ENCODE measurements at places on chromosomes 3 and 15.

DNA sequence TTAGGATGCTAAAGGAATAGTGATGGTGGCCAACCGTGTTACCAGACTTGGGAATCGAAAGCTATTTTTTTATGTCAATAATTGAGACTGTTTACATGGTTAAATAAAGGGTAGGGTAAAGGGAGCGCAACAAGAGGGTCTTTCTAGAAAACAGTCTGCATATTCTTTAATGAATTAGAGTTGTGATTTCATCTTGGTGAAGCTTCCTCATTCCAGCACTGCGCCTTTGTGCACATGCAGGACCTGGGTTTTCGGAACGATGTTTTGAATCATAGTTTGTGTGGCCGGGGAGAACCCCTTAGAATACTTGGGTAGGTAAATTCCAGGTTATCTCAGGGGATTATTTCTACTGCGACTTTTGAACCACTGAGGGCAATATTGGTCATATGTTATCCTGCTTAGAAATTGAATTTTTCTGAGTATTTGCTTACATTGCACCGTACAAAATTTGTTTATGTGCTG is 1.3 kb downstream of the PIK3CA start:
- peak; percentile 39 for DNase-seq

DNA sequence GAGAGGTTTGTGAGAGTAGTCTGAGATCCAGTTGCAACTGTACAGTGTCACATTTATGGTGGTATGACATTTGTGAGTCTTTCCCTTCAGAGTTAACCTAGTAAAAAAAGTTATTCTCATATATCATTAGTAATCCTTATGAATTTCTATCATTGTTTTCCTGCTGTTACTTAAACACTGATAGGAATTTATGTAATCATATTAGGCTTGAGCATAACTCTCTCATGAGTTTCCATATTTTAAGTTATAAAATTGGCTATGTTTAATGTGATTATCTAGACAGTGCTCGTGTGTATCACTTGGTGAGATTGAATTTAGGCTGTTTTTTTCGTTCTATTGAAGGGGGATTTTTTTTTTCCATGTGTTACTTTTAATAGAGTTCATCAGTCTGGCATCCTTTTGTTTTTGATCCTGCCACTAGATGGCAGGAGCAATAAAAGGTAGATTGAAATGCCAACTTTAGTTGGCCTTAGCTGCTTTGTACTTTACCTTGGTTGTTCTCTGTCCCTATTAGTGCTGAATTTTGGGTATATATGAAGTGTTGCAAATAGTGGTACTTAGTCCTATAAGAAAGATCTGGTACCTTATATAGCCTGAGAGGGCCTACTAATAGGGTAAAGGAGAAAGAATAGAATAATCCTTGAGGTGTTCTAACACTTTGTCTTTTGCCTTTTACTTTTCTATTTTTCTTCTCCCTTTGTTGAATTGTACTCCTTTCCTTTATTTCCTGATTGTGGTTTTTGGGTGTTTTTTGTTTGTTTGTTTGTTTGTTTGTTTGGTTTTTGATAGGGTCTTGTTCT is 17.9 kb downstream of the STT3B start:
- DNase-seq: no peak

- no peak for DNase-seq
Measured at GRCh38 chr3:12753275-12754028, 5.6 kb downstream of the TMEM40 start.

- DNase-seq: no peak
Measured at GRCh38 chr3:151356794-151357462, 27.6 kb upstream of the P2RY13 start.

DNA sequence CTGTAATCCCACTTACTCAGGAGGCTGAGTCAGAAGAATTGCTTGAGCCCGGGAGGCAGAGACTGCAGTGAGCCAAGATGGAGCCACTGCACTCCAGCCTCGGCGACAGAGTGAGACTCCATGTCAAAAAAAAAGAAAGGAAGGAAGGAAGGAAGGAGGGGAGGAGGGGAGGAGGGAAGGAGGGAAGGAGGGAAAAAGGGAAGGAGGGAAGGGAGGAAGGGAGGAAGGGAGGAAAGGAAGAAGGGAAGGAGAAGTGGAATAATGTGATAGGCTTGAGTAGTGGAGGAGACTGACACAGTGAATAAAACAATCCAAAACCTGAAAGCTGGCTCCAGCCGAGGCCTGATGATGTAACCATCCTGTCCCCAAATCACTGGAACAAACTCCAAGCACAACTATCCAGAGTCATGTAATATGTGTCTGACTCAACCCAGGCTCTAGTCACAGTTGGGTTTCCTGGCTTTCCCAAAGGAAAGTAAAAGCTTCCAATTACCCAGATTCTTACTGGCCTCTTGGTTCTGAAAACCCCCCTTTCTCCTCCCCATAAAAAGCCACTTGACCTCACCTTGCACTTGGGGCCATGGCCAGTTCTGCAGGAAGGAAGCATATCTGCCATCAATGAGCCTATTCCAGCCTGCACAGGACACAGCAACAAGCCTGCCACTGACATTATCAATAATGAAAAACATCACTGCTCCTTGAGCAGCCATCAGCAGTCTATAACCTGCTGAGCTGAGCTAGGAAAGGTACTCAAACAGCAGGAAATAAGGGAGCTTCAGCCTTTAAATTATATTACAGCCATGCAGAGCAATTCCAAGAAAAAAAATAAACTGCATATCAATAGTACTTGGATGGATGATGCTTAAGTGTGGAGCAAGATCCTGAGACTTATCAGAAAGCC is 48.3 kb downstream of the MB21D2 start:
- DNase-seq: no peak

GRCh38 chr15:64699751-64700388 is 75.5 kb downstream of the RBPMS2 start:
- DNase-seq: no peak

GRCh38 chr3:40753951-40754350 is 229.2 kb downstream of the ZNF621 start:
- DNase-seq: no peak

DNA sequence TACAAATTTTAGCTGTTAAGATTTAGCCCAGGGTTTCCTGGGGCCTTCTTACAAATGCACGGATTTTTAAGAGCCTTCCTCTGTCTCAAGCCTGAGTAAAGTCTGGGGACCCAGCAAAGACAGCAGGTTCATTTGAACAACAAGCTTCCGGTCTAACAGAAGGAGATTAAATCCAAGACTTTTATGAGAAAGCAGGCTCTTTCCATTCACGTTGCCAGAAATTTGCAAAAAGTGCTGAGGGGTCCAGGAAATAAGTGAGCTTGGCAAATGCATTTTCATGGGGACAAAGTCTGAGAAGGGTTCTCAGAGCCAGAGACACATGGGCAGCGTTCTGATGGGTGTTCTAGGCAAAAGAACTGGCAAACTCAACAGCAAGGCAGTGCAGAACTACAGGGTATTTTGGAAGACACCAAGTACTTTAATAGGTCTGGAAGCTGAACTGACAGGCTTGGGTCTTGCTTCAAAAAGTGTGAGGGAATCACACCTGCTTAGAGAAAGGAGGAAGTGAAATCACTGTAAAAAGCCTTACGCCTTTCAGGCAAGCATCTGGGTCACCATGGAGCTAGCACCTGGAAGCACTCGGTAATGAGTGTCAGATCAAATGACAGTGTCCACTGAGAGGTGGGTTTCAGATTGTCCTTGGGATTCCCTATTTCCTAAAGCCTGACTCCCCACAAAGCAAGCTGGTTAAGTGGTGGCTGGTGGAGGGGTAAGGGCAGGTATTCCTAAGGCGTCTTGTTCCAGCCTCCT is 115.8 kb upstream of the ARHGEF3 start:
- DNase-seq: no peak

DNA sequence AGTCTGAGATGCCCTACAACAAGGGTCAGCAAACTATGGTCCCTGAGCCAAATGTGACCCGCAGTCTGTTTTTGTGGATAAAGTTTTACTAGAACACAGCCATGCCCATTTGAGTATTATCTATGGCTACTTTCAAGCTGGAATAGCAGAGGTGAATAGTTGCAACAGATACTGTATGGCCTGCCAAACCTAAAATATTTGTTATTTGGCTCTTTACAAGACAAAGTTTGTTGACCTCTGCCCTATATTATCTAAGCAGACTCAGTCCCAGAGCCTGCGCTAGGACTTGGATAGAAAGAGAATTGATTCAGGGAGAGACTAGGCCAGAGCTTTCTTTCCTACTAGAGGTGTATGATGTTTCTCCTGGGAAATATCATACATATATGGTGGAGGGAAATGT is 81.7 kb upstream of the NMNAT3 start:
- no peak for DNase-seq

- DNase-seq: no peak
Measured at GRCh38 chr3:114867359-114867758, 279.7 kb downstream of the ZBTB20 start.

DNA sequence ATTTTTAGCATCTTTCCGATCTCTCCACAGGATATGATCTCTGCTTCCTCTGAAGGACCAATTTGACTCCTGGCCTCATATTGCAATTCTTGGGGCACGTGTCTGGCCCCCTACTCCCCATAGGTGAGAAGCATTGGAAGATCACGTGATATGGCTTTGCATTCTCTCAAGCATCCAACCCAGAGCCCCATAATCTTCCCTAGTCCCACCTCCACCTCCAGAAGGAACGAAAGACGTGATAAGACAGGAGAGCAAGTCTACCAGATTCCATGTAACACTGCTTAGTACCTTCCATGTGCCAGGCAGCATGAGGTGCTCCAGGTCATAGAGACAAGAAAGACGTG is 176.3 kb downstream of the MEGF11 start:
- DNase-seq: no peak

DNA sequence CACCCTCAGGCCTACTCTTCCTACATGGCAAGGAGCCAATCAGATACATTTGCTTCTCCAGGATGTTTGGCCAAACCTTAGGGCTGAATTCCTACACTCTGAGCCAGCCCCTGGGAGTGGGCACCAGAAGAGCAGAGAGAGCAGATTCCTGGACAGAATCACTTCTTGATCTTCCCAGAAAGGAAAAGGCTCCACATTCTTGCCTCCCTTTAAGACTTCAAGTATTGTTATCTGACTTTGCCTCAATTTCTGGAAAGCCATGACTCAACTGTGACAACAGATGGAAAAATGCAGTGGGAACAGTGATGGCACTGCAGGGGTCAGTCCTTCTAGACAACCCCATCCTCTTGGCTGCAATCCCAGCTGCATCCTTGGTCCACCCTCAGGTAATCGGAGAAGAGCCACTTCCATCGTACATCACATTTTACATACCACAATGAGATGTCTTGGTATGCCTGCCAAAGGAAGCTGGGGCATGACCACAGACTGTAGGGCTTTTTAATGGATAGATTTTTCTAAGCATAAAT is 21.0 kb downstream of the SLCO2A1 start:
- no peak for DNase-seq

GRCh38 chr3:25448750-25449692 is 21.0 kb downstream of the RARB start:
- DNase-seq: no peak

DNA sequence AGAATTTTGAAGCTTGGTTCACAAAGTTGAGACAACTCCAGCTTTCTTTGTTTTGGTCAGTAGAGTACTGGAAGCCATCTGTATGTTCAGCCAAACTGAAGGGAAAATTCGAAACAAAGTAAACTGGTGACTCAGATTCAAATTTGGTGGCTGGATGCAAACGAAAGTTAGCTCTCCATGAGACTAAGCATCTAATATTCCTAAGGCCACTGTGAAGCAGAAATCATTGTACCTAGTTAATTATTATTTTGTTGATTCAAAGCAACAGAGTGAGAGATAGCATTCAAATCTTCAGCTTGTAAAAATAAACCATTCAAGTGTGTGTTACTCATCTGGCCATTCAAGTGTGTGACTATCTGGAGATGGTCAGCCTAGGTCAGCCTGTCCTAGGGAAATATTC is 42.1 kb downstream of the NR2F2 start:
- DNase-seq: no peak

GRCh38 chr3:127253491-127253890 is 34.4 kb downstream of the PRR20G start:
- DNase-seq: no peak

DNA sequence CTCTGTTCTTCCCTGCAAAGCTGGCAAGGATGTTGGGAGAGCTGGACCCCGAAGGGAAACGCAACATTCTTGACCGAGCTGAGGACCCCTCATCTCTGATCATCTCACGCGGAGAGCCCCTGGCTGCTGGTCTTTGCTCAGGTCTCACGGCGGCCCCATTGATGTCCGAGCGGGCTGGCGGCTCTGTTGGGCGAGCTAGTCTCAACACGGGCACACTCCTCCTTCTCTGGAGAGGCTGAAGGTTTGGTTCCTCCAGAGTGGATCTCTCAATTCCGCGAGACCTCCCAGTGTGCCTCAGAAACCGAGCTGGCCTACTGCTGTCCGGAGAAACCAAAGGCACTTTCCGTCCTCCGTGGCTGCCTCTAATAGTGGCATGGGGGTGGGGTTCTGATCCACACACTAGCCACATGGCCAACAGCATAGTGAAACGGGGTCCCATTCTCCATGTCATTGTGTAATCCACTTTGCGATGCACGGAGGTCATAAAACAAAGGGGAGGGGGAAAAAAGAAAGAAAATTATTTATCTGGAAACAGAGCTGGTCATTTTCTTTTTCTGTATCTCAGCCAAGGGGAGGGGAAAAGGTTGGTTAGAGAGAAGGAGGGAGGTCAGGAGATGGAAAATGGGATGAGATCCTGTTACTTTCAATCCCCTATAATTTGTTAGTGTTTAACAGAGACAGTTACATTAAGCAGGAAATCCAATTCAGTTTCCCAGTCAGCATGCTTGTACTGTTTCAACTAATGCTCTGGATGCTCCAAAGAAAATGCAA is 1.3 kb downstream of the CCDC80 start:
- no peak for DNase-seq

Measured in activated CD8-positive, alpha-beta memory T cell treated with anti-CD3 and anti-CD28 coated beads, Interleukin-2, amount 50 U/mL, for 4 hours (primary cell).